Mucosa of gallbladder (tissue), 1 donor: ENCODE measurements at places on chromosomes 11 and 22. TPM values are rescaled to one million over a fixed set of nuclear protein-coding genes. Genes with fewer than 3 reads are reported as not detected.

The STK33 gene
- total RNA-seq, result 14.2 TPM

The APOL3 gene
- 20.9 TPM for total RNA-seq

DNA sequence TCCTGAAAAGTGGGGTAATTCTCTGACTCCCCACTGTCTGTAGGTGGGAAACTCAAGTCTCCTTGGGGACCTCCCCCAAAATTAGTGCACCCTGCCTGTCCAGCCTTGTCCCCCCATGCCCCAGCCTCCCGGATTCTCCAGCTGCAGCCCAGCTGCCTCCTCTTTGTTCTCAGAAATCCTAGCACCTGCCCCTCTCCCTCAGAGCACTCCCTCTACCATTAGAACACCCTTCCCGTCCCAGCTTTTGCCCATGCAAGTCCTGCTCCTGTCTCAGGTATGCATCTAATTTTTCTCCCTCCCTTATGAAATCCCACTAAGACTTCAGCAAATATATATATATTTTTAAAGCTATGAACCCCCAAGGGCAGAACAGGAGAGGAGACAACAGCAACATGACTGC lies 37.3 kb downstream of the LRFN4 start:
- DNase-seq, result no peak

DNA sequence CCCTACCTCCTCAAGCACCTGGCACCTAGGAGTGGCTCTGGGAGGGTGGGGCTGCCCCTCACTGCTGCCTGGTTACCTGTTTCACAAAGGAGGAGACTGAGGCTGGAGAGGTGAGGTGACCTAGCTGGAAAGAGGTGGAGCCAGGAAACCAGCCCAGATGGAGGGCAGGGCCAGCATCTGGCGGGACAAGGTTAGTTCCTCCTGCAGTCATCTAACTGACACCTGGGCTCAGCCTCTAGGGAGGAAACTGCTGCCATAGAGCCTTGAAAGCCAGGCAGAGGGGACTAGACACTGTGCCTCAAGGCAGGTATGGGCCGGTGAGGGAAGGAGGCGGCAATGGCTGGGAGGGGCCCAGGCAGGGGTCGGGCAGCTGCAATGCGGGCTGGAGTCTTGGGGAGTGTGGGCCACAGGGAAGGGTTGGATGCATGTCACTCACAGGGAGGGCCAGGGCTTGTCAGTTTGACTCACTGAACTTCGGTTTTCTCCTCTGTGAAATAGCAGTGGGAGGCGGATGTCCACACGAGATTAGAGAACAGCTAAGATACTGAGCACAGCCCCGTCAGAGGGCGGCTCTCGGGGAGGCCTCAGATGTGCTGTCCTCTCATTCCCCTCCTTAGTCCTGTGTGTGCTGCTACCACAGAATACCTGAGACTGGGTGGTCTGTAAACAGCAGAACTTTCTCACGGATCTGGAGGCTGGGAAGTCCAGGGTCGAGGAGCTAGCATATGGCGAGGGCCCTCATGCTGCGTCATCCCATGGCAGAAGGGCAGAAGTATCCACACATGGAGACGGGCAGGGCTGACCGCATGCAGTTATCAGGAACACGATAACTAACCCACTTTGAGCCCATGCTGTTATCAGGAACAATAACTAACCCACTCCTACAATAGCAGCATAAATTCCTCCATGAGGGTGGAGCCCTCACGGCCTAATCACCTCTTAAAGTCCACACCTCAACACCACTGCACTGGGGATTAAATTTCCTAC lies 16.1 kb downstream of the MGAT3 start:
- DNase-seq, result peak; percentile 84

DNA sequence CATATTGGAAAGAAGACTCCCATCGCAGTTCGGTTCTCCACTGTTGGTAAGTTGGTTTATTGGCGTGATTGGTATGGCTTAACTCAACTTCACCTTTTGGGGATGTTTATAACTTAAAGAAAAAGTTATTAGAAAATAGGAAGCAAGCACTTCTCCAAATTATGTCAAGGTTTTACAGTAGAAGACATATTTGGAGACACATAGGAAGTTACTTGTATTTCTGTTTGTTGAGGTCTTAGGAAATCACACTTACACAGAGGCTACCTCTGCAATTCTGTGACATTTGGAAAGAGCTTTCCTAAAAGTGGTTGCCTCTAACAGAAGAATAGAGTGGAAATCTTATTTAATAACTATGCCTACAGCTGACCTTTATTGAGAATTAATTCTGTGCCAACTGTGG lies 12.3 kb downstream of the CAT start:
- DNase-seq, result no peak

DNA sequence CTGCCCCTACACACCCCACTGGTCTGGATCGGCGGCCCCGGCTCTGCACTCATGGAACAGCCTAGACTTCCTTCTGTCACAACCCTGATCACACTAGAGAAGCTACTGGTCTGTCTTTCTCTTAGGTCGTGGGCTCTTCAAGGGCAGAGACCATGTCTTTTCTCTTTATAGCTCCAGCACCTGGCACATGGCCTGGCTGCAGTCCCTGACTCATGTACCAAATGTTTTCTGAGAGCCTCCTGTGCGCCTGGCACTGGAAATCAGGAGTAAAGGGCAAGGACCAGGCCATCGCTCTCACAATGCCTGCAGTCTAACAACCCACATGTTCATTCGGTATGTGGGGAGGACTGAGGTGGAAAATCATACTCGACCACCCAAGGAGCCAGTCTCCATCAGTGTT lies 7.5 kb downstream of the ASCC2 start:
- no peak for DNase-seq
